ENCODE measurements at places on chromosomes 16 and 17. TPM values are rescaled to one million over a fixed set of nuclear protein-coding genes. Genes with fewer than 3 reads are reported as not detected.

The HBZ gene
- not detected for total RNA-seq

The PLK1 gene
- total RNA-seq: 1.6 TPM

The GP1BA gene
- not detected for total RNA-seq

The CCL8 gene
- total RNA-seq: not detected

The MYH1 gene
- not detected for total RNA-seq

The VMO1 gene
- 1.2 TPM for total RNA-seq

- DNase-seq: peak; percentile 58
These were observed 1.3 kb downstream of the SLC43A2 start for GRCh38 chr17:1627182-1627981.

GRCh38 chr17:40846515-40847144 is 20.4 kb downstream of the KRT12 start:
- no peak for DNase-seq

DNA sequence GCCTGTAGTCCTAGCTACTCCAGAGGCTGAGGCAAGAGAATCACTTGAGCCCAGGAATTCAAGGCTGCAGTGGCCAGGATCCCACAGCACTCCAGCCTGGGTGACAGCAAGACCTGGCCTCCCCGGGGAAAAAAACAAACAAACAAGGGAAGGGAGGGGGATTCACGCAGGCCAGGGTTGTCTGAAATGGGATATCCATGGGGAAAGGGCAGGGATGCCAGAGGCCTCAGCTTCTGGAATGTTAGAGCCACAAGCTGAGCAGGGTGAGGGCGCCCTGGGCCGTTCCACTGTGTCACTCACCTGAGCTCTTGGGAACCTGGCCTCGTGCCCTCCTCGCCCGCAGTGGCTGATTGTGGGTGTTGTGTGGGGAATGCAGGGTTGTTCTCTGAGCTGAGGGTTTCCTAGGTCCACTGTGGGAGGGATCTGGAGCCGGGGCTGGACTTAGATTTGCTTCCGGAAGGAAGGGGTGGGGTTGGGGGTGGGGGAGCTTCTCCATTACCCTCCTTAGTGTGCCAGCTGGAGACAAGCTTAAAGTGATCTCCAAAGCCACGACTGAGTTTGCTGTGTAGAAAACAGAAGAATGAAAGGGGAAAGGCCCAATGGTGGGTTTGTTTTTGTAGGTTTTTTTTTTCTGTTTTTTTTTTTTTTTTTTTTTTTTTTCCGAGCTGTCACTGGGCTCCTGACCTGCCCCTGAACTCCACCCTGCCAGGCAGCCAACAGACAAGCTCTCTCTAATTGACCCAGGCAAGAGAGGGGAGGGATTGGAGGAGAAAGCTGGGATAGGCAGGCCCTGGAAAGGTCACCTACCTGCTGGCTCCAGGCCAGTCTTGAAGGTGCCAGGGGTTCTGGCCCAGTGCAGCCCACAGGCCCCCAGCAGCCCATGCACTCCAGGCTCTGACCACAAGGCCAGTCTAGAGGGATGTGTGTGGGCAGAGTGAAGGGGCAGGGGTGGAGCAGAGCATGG is at the start of gene SULT1A1:
Gene SULT1A1 (minus strand): TSS at position 414 of the 964 bp plus-strand sequence. CDS start 1,189 bp downstream, outside the sequence.
- DNase-seq: no peak

GRCh38 chr17:56948491-56948890 is 12.4 kb downstream of the COIL start:
- DNase-seq: no peak

- DNase-seq: no peak
These were observed 50.4 kb upstream of the CIBAR2 start for GRCh38 chr16:85162478-85163277.

DNA sequence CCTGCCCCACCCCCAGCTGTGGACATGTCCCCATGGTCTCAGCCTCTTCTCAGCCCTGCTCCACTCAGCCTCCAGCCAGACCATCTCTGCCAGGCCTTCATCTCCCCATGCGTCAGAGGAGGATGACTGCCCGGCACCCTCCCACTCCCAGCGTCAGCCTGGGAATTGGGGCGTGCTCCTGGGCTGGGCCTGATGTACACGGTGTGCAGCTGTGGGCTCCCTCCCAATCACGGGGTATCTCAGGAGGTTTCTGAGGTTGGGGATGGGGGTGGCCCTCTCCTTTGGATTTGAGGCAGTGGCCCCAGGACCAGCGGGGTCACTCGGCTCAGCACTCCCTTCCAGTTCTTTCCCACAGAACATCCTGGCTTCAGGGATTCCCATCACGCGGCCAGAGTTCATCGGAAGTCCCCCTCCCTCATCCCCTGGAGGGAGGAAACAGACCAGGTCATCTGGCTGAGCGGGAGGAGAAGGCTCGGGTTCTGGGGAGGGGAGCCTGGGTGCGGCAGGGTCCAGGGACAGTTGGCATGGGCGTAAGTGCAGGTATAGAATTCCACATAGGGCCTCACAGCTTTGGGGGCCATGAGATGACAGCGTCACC is 36.9 kb downstream of the SOCS3 start:
- DNase-seq: no peak

GRCh38 chr17:78226759-78227454 is 4.5 kb upstream of the TMEM235 start:
- DNase-seq: no peak
